Stimulated activated CD4-positive, alpha-beta T cell treated with anti-CD3 and anti-CD28 coated beads, Interleukin-15, amount 100 ng/mL, for 1 hour (primary cell): ENCODE measurements at places on chromosomes 4 and X.

DNA sequence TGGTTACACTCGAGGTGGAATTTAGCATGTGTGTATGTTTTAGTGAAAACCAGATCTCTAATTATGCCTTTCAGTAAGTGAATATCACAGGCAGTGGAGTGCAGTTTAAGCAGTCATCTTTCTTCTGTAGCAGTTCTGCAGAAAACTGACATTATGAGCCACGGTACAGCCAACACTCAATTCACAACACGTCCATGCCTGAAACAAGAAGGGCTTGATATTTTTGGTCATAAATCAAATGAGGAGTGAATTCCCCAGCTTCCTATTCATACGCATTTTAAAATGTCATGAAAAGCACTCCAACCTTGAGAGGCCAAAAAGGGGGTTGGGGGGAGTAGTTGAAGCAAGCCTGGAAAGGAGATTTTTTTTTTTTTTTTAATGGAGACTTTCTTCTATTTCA is 316.7 kb downstream of the ARHGAP10 start:
- DNase-seq = no peak

- DNase-seq = no peak
These were observed 16.4 kb downstream of the MMAA start for GRCh38 chr4:145635630-145636029.

DNA sequence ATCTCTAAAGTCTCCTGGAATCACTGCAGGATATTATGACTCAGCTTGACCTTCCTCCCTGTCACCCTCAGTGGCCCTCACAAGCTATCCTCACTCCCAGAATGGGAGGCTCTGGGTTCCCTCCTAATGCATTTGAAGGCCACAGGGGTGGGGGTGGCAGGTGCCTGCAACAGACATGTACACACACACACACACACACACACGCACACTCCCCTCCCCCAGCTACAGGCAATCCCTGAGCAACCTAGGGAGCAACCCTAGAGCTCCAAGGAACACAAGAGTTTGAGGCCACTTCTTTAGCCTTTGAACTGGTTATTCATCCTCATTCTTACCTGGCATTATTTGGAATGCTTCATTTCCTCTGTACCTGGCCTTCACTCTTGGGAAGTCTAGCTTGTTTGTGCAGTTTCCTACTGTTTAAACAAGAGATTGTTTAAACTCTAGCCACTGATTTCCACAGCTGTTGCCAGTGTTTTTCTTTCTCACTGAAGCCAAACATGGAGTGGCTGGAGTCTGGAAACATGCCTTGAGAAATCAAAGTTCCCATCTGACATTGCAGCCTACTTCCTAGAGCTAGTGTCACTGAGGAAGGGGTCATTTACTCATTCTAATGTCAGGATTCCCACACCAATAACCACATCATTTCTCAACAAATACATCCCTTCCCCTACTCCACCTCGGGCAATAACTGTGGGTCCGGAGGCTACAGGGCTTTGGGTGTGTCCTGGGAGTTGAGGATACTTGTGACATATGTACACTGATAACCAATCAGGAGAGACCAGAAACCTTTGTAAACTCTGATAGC is 37.7 kb downstream of the MAOA start:
- DNase-seq = no peak

DNA sequence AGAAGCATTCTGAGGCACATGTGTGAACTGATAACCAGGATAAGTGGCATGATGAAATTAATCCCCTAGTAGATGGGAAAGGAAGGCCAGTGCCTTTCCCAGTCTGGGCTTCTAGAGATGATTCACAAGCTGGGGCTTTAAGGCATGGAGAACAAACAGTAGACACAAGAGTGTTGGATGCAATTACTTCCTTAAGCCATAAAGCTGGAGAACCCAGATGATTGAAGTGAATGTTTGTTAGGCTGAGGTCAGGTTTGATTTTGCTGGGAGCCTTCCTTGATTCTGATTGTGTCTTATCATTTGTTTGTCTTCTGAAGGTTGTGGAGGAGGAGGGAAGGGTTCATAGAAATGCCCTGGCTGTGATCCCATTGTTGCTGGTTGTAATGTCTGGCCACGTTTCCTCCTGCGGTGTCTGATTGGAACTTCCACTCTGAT is 125.2 kb downstream of the NHS start:
- DNase-seq = no peak

- no peak for DNase-seq
These were observed 14.0 kb upstream of the TEX13B start for GRCh38 chrX:107996124-107996523.

DNA sequence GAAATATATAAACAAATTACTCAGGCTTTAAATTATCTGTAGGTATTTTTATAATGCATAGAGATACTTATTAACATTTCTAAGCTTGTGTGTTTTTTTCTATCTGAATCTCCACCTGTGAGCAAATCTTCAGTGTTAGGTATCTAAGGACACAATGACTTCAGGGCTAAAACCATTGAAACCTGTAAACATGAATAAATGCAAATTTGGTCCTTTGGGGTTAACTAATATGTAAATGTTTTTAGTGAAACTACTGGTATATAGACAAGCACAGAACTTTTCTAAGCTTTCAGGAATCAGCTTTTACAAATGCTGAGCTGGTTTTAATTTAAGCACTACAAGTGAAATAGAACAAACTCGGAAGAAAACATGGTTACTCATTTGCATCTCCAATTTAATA is 147.9 kb downstream of the FBXO8 start:
- no peak for DNase-seq

- no peak for DNase-seq
These were observed 348.2 kb downstream of the PDGFC start for GRCh38 chr4:156623376-156623775.

- DNase-seq = no peak
These were observed 341.7 kb downstream of the PPP3CA start for GRCh38 chr4:101005659-101006058.

GRCh38 chr4:111921714-111922113 is 223.5 kb upstream of the FAM241A start:
- no peak for DNase-seq

DNA sequence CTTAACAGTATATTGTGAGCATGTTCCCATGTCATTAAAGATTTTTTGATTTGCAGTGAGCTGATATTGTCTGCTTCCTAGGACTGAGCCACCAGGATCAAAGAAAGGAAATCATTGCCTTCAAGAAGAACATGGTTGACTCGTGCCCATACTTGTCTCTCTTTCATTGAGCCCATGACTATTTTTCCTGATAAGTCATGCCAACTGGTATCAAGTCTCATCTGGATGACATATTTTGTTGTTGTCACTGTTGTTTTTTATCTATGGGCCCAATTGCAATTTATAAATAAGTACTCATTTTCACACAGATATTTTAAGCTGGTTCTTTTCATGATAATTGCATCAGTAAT is 10.2 kb upstream of the RHOH start:
- no peak for DNase-seq

- DNase-seq = no peak
These were observed 32.7 kb downstream of the ELF2 start for GRCh38 chr4:139144161-139144859.
